ENCODE measurements at places on chromosomes 2 and 18.
A peak's percentile ranks its signal among the peaks of the same experiment; 100 is the strongest.

DNA sequence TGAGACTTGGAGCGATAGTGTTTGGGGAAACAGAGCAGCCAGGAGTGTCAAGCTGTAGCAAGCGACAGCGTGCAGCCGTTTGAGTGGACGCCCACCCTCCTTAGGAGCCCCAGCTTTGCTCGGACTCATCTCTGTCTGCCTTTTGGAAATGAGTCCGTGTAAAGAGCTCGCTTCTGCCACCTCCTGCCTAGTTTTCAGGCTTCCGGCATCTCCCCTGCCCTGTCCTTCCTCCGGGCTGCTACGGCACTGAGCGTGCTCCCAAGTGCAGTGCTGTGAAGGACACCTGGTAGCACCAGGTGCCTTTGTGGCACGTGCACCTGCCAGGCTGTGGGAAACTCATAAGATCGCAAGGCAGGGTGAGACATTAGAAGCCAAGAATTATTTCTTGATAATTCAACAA, 117.1 kb downstream of the RNF144A start:
- no peak for DNase-seq

DNA sequence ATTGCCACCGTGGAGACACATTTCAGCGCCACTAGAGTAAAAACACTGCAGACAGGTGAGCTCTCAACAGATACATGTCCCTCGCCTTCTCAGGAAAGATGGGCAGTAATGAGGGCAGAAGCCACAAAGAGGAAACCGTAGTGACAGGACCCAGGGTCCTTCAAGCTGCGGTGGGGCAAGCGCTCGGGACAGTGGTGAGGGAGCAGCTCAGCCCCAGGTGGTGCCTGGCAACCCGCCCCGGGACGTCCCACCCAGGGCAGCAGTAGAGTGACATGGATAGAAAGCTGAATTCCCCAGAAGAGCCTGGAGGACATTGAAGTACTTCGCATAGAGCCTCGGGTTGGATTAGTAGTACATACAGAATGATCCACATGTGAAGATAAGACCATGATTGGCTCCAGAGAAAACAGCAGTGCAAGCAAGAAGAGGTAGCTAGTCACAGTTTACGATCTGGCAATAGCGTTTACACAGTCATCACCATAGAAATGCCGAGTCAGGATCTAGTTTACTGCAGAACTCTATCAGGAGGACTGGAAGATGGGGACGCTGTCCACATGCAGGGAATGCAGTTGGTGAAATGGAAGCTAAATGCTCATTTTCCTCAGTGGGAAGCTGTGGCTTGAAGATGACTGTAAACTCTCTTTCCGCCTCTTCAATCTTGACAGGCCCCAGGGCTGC, 37.4 kb upstream of the ALPP start:
- DNase-seq, result peak; percentile 53

DNA sequence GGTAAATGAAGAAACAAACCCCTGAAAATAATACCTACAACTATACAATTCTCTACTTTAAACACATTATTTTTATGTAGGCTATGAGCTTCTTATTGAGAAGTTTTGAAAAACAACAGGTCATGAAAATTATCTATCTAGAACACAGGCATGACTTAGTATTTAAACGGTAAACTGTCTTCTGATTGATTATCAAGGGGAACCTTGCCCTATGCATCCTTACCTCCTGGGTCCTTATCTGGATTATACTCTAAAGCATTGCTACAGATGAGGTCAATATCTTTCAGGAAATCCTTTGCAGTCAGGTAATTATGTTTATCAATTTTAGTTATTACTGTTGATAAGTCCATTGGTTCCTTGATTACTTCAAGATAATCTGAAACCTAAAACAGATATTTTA, 144.3 kb downstream of the ATAD2B start:
- no peak for DNase-seq

- no peak for DNase-seq
These were observed 114.7 kb downstream of the DNAH6 start for GRCh38 chr2:84631047-84631446.

DNA sequence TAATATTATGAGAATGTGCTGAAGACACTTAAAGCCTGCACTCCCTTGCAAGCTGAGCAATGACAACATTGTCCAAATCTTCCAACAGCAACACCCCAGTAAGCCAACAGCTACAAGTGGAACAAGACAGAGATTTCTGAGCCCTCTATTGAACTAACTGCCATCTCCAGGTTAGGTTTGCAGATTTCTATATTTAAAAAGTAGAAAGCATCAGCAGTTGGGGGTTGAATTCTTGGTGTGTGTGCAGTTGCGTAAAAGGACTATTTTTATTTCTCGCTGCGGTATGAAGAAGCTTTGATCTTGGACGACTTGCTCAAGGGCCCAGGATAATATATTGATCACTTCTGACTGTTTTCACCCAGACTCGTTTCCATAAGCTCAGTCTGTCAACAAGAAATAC, 106.2 kb upstream of the ZFP36L2 start:
- DNase-seq, result no peak

GRCh38 chr2:62234755-62235655, 39.1 kb downstream of the B3GNT2 start:
- no peak for DNase-seq

DNA sequence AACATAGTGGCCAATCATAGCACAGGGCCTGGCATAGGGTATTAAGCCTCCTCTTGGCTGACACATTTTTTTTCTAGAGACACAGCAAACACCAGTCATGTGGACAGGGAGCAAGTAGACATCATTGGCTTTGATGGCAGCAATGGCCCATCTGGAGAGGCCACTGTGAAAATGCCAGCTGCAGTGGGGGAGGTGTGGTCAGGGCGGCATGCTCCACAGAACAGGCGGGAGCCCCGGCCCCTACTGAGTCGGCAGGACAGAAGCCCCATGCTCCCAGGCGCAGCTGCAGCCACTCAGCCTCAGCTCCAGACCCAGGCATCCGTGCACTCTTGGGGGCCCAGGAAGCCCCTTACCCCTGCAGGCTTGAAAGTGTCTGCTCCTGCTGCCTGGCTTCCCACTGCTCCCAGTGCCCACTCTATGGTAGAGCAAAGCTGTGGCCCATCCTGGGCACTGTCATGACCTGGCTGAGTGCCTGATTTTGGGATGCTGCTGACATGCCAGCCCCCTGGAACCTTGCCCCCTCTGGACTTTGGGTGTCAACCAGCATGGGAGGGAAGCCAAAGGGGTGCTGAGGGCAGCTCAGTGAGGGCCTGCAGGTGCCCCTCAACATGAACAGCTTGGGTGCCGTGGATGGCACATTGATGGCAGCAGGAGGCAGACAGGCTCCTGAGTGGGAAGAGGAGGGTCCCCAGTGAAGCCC, 23.3 kb upstream of the UBE2F start:
- peak; percentile 33 for DNase-seq

Data from tibial artery (tissue), 4 donors.